ENCODE measurements at places on chromosomes 3 and 15.

DNA sequence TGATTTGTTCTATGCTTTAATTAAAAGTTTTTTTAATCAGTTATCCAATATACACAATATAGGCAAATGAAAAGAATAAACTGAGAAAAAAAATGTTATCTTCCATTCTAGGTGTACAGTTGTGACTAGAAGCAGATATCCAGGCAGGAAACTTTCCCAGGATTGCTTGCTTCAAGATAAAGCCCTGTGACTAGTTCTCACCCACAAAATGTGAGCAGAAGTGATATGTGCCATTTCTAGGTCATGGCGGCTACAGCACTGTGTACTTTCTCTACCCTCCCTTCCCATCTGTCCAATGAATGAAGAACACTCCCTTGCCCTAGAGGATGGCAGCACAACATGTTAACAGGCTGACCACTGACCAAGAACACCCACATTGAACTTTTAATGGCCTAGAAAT, 110.5 kb upstream of the STT3B start:
- DNase-seq: no peak

DNA sequence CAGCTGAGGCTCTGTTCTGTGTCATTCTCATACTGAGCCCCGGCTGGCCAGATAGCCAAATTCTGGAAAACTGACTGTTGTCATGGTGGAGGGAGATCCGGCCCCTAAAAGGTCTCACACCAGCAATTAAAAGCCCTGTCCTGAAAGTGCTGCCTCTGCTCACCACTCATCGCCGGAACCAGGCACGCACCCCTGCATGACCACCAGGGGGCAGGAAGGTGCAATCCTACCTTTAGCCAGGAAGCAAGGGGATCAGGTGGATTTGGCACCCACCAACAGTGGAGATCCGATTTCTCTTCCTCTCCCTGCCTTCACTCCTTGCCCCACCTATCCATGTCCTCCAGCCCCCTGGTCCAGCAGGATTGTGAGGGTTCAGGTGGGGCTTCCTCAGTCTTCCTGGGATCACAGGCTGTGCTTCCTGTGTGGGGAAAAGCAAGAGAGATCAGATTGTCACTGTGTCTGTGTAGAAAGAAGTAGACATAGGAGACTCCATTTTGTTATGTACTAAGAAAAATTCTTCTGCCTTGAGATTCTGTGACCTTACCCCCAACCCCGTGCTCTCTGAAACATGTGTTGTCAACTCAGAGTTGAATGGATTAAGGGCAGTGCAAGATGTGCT, 16.1 kb upstream of the CACNA2D2 start:
- peak; percentile 24 for DNase-seq

DNA sequence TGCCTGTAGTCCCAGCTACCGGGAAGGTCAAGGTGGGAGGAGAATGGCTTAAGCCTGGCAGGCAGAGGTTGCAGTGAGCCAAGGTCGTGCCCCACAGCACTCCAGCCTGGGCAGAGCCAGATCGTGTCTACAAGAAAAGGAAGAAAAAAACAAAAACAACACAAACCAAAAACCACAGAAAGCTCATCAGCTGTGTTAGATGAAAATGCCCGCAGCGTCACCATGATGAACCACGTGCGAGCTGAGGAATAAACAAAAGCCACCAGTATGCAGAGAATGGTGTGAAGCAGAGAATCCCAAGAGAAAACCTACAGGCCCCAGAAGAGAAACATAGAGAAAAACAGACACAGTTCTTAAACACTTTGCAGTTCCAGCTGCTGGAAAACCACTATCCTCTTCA, 19.7 kb upstream of the TM4SF19 start:
- no peak for DNase-seq

DNA sequence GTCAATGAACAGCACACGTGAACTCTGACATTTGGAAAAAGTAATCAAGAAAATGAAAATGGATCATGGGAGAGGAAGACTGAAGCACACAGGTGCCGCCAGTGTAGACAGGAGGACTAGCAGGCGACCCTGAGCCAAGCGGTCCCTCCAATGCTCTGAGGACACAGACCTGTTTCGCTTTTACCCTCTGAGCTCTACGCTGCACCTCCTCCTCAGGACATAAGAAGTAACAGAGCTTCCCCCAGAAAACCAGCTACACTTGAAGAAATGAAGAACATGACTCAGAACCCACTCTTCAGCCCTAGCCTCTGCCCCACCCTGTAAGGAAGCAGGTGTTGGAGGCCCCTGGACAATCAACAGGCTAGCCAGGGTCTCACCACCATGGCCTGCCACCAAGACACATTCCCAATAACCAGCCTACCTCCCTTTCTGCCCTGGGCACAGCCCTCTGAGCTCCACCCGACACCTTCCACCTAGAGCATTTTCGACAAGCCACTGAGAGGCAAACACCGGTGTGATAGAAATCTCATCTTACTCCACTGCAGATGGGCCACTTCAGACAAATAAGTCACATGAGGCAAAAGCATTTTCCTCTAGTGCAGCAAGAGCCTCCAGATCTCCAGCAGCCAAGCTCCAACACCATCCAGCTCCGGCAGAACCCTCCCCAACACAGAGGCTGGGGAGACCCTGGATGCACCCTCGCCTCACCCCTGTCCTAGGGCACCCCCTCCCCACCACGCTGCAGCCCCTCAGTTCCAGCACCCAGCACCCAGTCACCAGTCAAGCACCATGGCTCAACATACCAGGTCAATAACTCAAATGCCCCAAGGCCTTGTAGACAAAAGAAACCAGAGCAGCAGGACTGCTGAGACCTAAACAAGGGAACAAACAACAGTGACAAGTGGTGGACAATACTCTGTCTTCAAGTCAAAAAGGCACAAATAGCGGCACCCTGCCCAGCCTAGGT, 11.4 kb downstream of the FAM174B start:
- no peak for DNase-seq

- no peak for DNase-seq
These were observed 327.4 kb upstream of the LRRFIP2 start for GRCh38 chr3:37501571-37502313.

DNA sequence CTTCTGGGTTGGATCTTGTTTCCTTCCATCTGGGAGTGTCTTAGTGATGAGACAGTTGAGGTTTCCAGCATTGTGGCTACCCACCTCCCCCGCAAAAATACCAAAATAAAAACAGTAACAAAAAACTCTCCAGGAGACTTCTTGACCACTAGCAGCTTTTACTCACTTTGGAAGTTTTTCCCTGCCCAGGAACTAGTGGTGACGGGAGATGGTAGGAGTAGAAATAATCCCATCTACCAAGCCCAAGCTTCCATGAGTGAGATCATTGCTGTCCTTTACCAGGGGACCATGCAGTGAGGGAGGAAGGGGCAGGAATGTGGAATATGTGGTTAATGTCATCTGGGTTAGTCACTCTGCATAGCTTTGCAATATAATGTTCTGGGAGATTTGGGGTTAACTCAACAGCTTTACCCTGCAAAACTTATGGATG, 187.7 kb downstream of the ITPR1 start:
- DNase-seq: no peak

- peak; percentile 38 for DNase-seq
These were observed 585 bp downstream of the SLCO3A1 start for GRCh38 chr15:91853948-91854638.

DNA sequence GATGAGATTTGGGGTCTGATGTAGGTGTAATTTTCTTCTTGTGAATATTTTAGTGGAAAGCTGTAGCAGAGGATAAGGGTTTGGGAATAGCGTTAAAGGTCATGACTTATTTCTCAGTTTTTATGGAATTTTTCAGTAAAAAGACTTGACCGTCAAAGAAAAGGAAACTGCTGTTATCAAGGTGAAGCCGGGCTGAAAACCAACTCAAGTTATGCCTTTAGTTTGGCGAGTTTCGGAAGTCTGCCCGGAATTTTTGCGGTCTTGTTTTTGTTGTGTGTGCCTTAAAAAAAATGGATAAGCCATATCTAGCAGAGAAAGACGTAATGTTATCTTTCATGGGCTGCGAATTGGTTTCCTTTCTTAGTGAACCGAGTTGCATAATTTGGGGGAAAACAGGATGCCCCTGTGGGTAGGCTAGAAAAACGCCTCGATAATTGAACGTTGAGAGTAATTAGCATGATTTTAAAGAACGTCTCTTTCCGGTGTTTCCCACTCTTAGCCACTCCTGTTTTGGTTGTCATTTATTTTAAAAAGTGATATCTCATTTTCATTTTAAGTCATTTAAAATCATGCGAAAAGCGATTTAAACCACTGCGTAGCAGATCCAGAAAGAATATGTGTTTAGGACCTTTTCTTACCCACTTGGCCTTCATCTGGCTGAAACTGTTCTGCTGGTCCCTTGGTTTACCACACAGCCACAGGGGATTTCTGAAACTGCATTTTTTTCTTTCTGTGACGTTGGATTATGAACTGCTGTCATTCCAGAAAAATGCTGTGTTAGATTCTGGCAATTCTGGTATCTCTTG, 1.1 kb downstream of the NFKBIZ start:
- no peak for DNase-seq

DNA sequence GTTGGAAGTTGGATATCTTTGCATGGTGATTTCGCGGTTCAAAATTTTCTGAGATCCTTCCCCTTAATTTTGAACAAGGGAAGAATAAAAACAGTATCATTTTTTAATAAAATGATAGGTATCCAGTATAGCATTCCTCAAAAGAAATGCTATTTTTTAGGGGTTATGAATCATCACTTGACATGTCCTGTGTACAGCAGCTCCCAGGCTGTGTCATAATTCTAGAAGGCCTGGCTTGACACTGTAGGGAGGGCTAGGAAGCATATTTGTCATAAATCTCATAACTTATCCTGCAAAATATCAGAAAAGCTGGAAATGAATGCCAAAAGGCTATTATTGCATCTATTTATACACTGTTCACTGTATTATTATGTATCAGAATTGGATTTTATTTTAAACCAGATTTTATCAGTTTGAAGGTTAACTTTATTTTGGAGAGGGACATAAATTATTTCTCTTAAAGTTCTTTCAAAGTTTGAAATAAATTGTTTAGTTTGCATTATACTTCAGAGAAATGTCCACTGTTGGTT, 539.1 kb upstream of the ROBO2 start:
- no peak for DNase-seq

GRCh38 chr15:90040618-90041017, 39.5 kb downstream of the ZNF710 start:
- peak; percentile 27 for DNase-seq

DNA sequence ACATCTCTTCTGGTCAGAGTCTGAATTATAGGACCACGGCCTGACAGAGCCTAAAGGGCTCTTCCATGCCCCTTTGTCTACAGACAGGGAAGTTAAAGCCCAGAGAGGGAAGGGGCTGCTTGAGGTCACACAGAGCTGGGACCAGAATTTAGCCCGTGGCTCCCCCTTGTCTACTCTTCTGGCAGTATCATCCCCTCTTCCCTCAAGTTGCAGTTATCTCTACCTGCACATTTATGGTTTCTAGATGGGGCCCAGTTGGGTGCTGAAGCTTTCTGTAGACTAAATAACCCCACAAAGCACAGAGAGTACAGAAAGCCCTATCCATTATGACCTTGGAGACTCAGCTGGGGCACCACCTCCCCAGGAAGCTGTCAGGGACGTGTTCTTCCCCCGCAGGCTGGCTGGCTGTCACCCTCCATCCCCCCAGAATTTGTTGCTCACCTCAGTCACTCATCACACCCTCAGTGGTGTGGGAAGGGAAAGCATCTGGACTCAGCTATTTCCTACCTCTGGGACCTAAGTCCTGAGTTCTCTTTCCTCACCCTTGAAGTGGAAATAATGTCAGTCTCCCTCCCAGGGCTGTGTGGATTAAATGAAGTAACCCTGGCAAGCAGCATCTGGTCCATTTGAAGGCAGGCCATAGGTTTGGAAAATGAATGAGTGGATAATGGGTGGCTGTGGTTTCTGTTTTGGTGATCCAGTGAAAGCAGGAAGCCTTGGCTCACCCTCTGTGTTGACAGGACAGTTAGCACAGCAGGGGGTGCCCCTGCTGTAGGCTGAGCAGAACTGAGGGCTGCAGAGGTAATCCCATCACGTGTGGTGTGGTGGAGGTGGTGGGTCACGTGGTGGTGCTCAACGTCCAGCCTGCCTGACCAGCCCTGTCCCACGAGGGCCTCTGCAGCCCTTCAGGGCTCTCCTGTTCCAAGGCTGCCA, 16.3 kb downstream of the ACOX2 start:
- no peak for DNase-seq

- DNase-seq: peak; percentile 17
These were observed 25.9 kb downstream of the SMAD3 start for GRCh38 chr15:67091071-67091979.

DNA sequence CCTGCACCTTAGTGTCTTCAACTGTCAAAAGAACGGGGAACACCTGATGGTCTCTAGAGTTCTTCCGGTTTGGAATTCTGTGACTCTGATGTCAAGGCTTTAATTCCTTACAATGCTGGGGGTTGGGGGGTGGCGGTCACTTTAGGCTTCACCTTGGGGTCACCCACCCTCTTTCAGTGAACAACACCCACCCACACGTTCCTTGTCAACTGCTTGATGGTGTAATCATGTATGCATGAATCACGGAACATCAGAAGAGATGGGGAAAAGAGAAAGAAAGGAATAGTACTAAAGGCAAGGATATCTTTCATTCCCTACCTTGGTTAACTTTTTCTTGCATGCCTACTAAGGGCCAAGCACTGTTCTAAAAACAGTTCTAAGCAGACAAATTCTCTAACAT, 7.3 kb upstream of the UBE2E1 start:
- no peak for DNase-seq

GRCh38 chr3:116050311-116050915, 394.9 kb downstream of the LSAMP start:
- DNase-seq: no peak

GRCh38 chr15:64311566-64311965, 44.4 kb downstream of the CSNK1G1 start:
- no peak for DNase-seq

GRCh38 chr3:65914032-65914739, 124.5 kb downstream of the MAGI1 start:
- DNase-seq: no peak

GRCh38 chr15:55707518-55707917, 35.4 kb downstream of the PRTG start:
- no peak for DNase-seq

DNA sequence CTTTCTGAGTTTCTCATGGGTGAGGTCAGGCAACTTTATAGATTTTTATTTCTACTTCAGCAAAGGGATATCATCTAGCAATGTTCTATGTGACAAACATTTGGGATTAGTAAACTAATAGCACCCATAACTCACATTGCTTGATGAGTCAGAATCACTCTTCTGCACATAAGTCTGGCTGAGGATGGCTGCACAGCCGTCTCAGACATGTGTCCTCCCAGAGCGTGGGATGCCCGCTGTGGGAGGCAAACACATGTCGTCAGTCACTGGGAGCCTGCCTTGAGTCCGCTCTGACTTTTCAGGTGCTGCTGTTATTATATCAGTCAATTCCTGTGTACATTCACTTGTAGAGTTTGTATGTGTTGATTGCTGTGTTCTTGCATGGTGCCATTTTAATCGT, 230.7 kb upstream of the TRIM42 start:
- DNase-seq: no peak

GRCh38 chr15:58387130-58387529, 44.7 kb upstream of the LIPC start:
- no peak for DNase-seq
